ENCODE measurements at places on chromosomes 1 and 21. TPM values are rescaled to one million over a fixed set of nuclear protein-coding genes. Genes with fewer than 3 reads are reported as not detected.

GRCh38 chr1:165629151-165629550, 1.9 kb upstream of the MGST3 start:
- no peak for DNase-seq

DNA sequence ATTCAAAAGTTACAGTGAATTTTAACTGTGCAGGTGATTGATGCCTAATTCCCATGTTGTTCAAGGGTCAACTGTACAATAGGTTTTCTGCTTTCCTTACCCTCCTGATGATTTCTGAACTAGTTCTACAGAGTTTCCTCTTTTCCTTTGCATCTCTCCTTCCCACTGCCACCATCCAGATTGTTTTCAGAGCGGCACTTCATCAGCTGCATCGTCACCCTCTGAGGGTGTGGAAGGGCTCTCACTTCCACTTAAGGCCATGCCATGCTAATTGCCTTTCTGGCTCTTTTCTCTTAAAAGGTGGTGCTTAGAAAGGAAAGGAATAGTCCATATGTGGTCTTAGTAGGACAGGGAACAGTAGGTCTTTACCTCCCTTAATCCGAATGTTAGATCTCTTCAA, 39.1 kb downstream of the DISC1 start:
- DNase-seq: no peak

DNA sequence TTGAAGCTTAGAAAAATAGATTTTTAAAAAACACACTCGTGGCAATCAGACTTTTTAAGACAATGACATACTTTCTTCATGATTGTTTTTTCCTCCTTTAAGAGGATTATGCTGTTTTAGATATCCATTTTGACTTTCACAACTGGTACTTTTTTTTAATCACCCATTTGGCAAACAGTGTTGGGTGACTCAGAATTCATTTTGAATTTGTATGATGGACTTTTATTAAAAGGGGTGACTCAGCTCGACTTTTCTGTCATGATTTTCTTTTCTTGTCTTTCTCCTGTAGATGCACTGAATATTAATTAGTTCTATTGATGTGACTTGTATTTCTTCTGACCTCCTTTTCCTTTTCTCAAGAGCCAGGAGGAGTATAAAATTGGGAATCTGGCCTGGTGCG, 44.7 kb downstream of the FMN2 start:
- DNase-seq: no peak

DNA sequence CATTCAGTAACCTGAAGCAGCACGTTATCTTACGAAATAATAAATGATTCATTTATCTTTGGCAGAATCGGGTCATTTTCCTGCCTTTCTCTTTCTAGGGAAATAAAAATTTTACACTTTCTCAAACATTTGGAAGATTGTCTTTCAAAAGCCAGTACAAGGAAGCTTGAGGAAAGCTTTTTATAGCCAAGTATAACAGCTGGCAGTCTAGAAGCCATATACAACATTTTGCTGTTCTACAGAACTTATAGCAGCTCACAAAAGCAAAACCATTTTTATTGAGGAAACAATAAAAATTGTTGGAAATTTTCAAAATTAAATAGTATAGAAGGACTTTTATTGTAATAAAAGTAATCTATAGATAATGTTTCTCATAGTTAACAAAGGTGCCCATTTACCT, 448.6 kb downstream of the SMYD3 start:
- DNase-seq: no peak

Gene KRTAP7-1
- total RNA-seq: not detected

GRCh38 chr1:71522721-71523120, 441.9 kb upstream of the ZRANB2 start:
- DNase-seq: no peak

DNA sequence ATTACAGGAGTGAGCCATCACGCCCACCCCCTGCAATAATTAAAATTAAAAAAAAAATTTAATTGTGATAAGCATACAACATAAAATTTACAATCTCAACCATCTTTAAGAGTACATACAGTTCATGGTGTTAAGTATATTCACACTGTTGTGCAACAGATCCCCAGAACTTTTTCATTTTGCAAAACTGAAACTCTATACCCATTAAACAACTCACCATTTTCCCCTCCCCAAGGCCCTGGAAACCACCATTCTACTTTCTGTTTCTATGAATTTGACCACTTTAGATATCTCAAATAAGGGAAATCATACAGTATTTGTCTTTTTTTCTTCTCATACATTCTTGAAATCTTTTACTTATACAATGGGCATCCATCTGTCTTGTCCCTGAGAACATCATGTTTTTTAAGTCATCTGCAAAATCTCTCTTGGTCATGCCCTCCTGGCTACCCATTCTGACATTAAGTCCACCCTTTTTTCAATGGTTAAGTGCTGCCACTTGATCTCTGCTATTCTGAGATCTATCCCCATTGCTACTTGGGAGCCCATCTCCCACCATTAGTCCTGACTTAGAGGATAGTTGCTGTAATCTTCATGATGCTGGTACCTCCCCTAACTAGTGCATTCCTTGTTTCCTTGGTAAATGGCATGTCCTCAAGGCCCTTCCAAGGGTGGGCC, 39.4 kb upstream of the ZFYVE9 start:
- no peak for DNase-seq

Gene XCL1
- total RNA-seq: 5.9 TPM

GRCh38 chr1:214287884-214288283, 6.9 kb downstream of the SMYD2 start:
- DNase-seq: no peak

Gene SNIP1
- total RNA-seq: 29.5 TPM

Gene AUNIP
- total RNA-seq: 8.6 TPM

GRCh38 chr1:53411541-53412152, 47.6 kb upstream of the DMRTB1 start:
- DNase-seq: no peak

- peak; percentile 97 for DNase-seq
Measured at GRCh38 chr1:9588551-9589143, at the start of gene TMEM201. TSS of gene TMEM201 (plus strand) at chr1:9588911. CDS start at chr1:9588931, 20 bp downstream.

DNA sequence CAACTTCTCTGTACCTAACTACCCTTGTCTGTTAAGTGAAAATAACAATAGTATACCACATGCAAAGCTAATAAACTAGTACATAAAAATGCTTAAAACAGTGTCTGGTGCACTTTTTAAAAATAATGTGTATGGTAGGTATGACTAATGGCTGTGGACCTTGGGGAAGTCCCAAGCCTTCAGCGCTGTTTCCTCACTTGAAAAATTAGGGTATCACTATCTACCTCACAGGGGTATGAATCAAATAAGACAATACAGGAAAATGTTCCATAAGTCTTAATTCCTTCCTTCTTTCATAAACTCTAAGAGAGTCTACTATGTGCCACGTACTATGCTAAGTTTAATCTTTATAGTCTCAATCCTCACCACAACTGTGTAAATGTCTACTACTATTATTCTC, 32.0 kb downstream of the EGLN1 start:
- no peak for DNase-seq

- DNase-seq: no peak
Measured at GRCh38 chr1:2272686-2273400, 44.7 kb downstream of the SKI start.

- DNase-seq: peak; percentile 85
Measured at GRCh38 chr1:2547210-2548067, 8.7 kb upstream of the TNFRSF14 start.

- DNase-seq: no peak
Measured at GRCh38 chr1:162070094-162070748, 730 bp downstream of the NOS1AP start.

DNA sequence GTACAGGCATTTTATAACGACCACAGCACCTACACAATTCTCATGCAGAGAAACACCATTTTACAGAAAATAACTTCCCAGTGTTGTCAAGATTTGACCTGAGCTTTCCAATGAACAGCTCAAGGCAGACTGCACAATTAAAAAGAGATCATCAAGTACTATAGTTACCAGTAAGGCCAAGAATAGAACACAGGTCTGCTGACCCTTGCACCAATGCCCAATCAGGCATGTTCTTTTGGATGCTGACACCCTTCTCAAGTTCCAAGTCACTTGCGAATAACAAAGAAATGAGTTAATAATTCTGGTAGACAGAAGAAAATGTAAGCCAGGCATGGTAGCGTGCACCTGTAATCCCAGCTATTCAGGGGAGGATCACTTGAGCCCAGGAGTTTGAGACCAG, 101.9 kb downstream of the SLC45A1 start:
- DNase-seq: no peak

- no peak for DNase-seq
Measured at GRCh38 chr1:15089258-15089992, 64.1 kb upstream of the TMEM51 start.

Gene CFHR4
- total RNA-seq: not detected

All from activated naive CD4-positive, alpha-beta T cell treated with anti-CD3 and anti-CD28 coated beads, Interleukin-2, amount 50 U/mL, for 72 hours (primary cell).